H9 (cell line): ENCODE measurements at places on chromosomes 7 and 10. TPM values are rescaled to one million over a fixed set of nuclear protein-coding genes. Genes with fewer than 3 reads are reported as not detected.

MRPS16 gene
- total RNA-seq = 122 and 128 TPM in 2 replicates

DNA sequence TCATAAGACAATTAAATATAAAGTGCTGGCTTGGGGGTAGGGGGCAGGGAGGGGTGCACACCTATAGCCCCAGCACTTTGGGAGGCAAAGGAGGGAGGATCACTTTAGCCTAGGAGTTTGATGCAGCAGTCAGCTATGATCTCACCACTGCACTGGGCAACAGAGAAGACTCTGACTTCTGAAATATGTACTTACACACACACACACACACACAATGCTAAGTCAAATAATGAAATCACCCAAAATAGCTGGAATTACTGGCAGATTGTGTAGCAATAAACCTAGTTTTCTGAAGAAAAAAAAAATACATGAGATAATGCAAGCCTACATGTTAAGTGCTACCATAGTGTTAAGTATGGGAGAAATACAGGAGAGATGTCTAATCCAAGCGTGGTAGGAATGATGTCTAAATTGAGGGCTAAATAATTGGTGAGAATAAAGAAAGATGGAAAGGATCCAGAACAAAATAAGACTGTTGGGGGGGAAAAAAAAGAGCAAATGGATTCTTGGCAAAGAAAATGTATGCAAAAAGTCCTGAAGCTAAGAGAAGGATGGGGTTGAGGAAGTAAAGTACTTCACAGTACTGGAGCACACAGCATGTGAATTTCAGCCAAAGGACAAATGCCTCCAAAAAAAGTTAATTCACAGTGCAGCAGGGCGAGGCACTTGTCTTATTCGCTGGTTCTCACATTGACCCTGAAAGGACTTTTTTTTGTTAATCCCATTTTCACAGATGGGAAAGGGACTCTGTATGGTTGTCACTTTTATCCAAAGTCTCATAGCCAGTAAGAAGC is 73.9 kb downstream of the IGF2BP3 start:
- DNase-seq = no peak

PNLIP gene
- total RNA-seq = not detected in 2 replicates

DKK1 gene
- total RNA-seq = 0.64 and 1.1 TPM in 2 replicates

- no peak for DNase-seq
These were observed 630.6 kb upstream of the PHF14 start for GRCh38 chr7:10343108-10343507.

- DNase-seq = peak; percentile 92
These were observed 51.3 kb downstream of the PWWP2B start for GRCh38 chr10:132448248-132448731.

DNA sequence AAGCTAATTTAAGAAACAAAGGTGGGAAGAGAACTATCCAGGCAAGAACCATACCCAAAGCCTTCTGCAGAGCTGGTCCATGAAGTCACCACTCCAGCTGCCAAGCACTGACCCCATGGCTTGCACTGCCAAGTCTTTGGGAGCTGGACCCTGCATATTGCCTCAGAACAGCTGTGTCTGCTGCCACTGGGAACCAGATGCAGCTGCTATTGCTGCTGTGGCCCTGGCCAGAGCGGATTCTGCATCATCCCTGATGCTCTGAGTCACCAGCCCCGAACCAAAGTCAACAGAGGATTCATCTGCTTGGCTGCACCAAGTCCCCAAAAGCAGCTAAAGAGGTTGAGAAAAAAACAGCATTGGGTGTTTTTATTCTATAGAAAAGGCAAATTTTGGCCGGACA is 39.2 kb upstream of the GSAP start:
- no peak for DNase-seq

GRCh38 chr7:22445140-22445743 is 54.7 kb downstream of the STEAP1B start:
- peak; percentile 61 for DNase-seq
